COLO829 (cell line): ENCODE measurements at places on chromosomes 5 and 9.

DNA sequence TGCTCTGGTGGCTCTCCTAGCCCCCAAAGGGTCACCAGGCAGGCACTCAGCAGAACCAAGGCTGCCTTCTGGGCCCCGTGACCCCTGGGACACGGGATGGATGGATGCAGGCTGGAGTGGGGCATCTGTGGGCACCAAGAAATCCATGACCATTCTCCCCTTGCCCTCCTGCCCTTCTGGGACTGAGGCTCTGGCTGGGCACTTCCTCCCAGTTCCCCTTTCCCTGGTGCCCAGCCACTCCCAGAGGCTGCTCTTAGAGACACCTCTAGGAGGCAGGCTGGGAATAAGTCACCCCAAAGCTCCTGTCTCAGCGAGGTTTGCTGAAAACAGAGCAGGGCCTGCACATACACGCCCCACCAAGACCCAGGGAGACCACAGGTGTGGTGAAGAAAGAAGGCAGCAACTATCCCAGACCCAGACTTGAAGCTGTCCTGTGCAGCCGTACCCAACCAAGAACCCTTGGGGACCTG is 943 bp downstream of the STING1 start:
- DNase-seq, result no peak

GRCh38 chr9:128481561-128481960 is 23.0 kb upstream of the GLE1 start:
- DNase-seq, result no peak

- no peak for DNase-seq
Measured at GRCh38 chr9:107309271-107309670, 26.2 kb downstream of the RAD23B start.

DNA sequence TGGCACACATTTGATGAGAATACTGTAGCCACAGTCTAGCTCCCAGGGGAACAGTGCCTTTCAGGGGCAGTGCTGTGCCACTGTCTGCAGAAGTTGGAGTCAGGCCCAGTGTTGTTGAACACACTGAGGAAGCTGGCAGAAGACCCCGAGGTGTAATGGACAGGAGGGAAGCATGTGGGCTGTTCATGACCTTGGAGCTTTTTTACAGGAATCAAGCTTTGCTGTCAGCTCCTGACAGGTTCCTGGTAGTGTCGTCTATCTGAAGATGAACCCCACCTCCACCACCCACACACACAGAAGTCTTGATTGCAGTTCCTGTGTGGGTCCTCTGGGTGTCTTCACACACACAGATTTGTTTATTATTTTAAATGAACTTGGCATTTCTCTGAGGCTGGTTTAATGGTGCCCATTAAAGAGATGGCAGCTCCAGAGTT is 40.3 kb upstream of the TNFAIP8 start:
- peak; percentile 49 for DNase-seq

GRCh38 chr9:34069831-34070230 is 21.1 kb upstream of the UBAP2 start:
- DNase-seq, result no peak

DNA sequence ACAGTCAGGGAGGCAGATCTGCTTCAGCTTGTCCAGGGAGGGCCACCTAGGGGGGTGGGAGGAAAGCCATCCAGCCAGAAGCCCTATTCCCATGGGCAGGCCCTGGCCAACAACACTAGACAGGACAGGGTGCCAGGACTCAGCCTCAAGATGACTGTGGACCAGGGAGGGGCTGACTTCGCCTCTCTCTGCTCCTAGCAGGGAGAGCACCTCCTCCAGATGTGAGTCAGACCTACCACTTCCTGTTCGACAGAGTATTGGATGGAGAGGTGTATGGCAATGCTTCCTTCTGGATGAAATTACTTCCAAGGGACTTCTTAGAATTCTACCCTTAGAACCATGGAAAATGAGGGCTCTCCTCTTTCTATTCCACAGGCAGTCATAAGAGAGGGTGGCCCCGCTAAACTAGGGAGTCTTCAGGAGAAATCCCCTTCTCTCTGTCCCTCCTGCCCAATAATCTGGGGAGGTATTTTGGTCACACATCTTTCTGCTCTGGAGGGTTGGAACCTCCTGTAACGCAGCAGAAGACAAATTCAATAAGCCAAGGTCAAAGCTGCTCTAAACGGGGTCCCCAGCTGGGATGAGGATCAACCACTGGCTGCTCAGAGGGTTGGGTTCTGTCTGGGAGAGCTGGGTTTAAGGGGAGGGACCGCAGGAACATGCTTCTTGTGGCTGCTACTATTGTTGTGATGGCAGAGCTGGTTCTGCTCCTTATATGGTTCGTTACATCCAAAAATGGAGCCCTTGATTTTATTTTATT is 23.2 kb upstream of the RCL1 start:
- no peak for DNase-seq

DNA sequence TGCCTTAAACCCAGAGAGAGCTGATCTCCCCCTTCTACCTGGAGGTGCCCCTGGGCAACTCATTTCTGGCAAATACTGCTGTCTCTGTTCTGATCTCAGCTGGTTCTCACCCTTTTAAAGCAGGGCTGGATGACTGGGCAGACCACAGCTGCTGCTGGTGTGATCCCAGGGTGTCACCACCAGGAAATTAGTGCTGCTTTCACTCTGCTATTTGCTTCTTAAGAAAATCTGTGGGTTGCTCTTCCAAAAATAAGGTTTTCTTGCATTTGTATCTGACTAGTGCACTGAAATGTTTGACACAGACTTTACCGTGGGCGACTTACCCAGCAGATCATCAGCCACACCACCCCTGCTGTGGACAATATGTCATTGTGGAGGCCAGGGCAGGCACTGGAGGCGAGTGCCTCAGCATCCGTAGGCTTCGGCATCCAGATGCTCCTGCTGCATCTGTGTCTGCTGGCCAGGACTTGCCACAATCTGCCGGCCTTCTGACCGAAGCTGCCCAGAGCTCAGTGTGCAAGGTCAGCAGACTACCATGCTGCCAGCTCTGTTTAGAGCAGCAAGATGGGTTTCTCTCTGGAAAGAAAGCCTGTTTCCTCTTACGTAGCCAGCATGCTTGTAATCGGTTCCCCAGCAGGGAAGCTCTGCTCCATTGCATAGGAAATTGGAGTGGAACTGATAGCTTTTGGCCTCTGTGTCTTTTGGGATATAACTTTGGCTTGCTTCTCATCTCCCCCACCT is 13.6 kb downstream of the ARHGAP26 start:
- peak; percentile 6 for DNase-seq
